Large intestine (tissue), 12 donors: ENCODE measurements at places on chromosomes 12 and 14. TPM values are rescaled to one million over a fixed set of nuclear protein-coding genes. Genes with fewer than 3 reads are reported as not detected.

Gene SETD3
- polyA plus RNA-seq: 56.9 TPM

Gene IPO8
- 37.3 TPM for polyA plus RNA-seq

Gene CPNE6
- 0.31 TPM for polyA plus RNA-seq

Gene GLIPR1L2
- 1.3 TPM for polyA plus RNA-seq

Gene TDP1
- polyA plus RNA-seq: 17.2 TPM

Gene GLT8D2
- polyA plus RNA-seq: 15.2 TPM

Gene ADCK1
- 8.5 TPM for polyA plus RNA-seq

Gene FAIM2
- polyA plus RNA-seq: 8.9 TPM

Gene SCNN1A
- 25.7 TPM for polyA plus RNA-seq

Gene IL23A
- 0.75 TPM for polyA plus RNA-seq

DNA sequence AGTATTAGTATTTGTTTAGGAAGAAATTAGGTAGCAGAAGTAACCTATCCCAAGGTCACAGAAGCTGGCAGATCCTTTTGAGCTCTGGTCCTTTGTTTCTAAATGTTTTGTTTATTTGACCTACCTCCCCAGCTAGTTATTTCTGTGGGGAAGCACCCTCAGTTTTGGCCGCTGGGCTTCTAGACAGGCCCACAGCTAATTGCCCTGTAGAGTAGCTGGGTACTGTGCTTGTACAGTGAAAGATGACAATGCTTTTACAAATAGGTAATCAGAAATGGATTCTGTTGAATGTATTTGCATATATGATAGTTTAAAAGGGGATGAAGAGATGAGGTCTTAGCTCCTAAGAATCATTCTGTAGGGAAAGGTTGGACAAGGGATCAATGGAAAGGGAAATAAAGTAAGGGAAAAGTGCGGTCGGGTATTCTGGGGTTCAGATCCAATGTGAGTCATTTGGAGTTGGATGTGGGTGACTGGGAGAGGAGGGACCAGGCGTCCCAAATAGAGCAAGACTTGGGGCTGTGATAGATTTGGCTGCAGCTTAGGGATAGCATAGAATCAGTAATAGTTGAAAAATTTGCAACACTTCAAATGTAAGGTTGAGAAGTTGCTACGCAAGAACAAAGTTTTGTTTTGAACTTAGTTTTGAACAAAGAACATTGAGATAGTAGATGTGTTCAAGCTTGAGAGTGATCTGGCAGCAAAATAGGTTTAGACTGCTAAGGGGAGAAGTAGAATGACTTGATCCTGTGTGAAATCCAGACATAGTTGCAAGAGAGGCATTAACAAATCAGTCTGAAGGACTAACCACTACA is 3.6 kb downstream of the NUDT4 start:
- H3K4me1 ChIP-seq: peaks cover 11% of the 10 kb centered on the region
- H3K4me3 ChIP-seq: peak overlapping the region; percentile 75
- no peaks in the 10 kb centered on the region for H3K36me3 ChIP-seq
- peak overlapping the region; percentile 97 for H3K27ac ChIP-seq

GRCh38 chr14:52868911-52869618 is 77.7 kb upstream of the GNPNAT1 start:
- H3K27ac ChIP-seq: no peak overlapping the region
- H3K4me1 ChIP-seq: no peaks in the 10 kb centered on the region
- peaks cover 22% of the 10 kb centered on the region for H3K36me3 ChIP-seq
- H3K4me3 ChIP-seq: no peak overlapping the region
- DNase-seq: no peak

DNA sequence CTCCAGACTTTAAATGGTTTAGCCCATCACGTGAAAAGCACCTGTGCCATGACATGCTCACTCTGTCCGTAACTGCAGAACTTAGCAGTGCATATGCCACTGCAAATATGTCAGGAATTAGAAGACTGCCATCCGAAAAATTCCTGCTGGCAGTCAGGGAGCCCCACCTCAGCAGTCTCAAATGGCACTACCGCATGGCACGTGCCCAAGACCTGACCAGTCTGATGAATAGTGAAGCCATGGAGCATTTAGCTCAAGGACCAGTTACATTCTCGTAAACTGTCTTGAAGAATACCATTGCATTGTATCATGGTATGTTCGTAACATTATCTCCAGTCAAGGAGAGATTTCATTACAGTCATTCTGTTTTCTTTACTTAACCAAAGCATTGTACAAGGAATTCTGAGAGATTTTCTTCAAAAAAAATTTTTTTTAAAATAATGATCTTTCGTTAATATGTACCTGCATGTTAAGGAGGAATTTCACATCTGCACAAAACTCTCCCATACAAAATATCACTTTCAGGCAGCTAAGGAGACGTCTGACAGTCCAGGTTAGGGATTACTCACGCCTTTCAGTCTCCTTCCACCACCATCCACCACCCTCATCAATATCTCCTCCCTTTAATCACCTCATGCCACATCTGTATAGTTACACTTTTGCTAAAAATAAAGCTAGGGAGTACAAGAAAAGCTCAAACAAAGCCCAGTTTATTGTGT is 138.5 kb downstream of the ANO2 start:
- H3K4me1 ChIP-seq: no peaks in the 10 kb centered on the region
- no peak overlapping the region for H3K4me3 ChIP-seq
- no peak for DNase-seq
- no peak overlapping the region for H3K27ac ChIP-seq
- peaks cover 26% of the 10 kb centered on the region for H3K27me3 ChIP-seq

DNA sequence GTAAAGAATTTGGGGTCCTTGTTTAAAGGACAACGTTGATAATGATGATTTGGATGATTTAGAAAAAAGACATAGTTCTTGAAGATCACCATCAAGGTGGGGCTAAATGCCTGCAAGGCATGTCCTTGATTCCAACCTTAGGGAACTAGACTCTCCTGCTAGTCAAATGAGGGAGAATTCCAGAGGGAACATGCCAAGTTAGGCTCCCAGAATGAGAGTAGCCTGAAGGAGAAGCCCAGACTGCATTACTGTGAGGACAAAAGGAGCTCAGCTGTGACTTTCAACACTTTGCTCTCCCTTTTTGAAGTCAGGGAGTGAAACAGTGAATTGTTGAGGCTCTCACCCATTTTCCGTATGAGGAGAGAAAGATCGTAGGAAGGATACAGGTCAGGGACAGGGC is 95.2 kb upstream of the TBX3 start:
- no peaks in the 10 kb centered on the region for H3K4me1 ChIP-seq
- DNase-seq: no peak
- no peak overlapping the region for H3K27ac ChIP-seq

DNA sequence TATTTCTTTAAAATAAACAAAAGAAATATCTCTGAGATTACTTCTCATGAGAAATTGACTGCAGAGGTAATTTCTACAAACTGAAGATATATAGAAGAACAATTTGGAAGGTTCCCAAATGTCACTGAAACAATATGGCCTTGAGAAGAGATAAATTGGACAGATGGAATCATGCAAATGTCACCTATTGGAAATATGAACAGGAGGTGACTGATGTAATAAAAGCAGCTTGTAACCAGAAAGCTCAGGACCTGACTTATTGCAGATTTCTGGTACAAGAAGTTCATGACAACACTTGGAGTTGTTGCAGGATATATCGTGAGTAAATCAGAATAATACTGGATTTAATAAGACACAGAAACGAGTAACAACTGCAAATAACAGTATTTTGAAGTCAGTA is 93.3 kb upstream of the TRHDE start:
- no peaks in the 10 kb centered on the region for H3K4me1 ChIP-seq
- DNase-seq: no peak
- no peak overlapping the region for H3K4me3 ChIP-seq
- no peaks in the 10 kb centered on the region for H3K36me3 ChIP-seq
- H3K27ac ChIP-seq: no peak overlapping the region
- no peaks in the 10 kb centered on the region for H3K27me3 ChIP-seq

- H3K27ac ChIP-seq: peak overlapping the region; percentile 90
- no peaks in the 10 kb centered on the region for H3K27me3 ChIP-seq
- H3K4me3 ChIP-seq: peak overlapping the region; percentile 8
- H3K36me3 ChIP-seq: no peaks in the 10 kb centered on the region
- peak; percentile 87 for DNase-seq
These were observed 99.4 kb downstream of the EPS8 start for GRCh38 chr12:15689751-15690191.

DNA sequence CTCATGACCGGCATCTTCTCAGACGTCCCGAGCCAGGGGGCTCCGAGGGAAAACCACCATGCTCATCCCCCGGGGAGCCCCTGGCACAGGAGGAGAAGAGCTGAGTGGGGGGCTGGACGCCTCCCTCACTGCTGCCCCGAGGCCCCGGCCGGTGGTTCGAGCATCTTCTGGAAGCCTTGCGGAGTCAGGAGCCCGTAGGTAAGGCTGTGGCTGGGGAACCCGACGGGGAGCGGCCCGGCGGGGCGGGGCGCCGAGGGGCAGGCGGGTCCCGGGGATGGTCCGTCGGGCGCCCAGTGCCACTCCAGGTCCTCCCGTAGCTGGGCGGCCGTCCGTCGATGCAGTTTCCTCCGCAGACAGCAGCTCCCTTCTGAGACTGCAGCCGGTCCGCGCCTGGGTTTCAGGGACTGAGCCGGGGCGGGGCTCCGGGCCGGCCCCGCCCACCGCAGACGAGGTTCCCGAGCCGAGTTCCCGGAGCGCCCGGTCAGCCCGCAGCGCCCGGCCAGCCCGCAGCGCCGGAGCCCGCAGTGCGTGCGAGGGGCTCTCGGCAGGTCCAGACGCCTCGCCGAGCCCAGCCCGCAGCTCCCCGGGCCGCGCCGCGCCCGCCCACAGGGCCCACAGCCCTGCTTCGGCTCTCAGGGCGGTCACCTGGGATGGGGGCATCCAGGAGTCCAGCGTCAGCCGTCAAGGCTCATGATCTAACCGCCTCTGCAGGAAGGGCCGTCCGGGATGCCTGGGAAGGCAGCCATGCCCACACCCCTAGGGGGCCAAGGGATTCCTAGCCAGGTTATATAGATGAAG is at the start of gene PGF:
Gene PGF, minus strand, starts transcription at position 369 of the 798 bp plus-strand sequence. Its CDS starts 355 bp downstream, at position 14.
- no peaks in the 10 kb centered on the region for H3K36me3 ChIP-seq
- H3K4me1 ChIP-seq: peaks cover 51% of the 10 kb centered on the region
- peak within 1 kb of the TSS; percentile 49 for H3K4me3 ChIP-seq
- peak; percentile 74 for DNase-seq

DNA sequence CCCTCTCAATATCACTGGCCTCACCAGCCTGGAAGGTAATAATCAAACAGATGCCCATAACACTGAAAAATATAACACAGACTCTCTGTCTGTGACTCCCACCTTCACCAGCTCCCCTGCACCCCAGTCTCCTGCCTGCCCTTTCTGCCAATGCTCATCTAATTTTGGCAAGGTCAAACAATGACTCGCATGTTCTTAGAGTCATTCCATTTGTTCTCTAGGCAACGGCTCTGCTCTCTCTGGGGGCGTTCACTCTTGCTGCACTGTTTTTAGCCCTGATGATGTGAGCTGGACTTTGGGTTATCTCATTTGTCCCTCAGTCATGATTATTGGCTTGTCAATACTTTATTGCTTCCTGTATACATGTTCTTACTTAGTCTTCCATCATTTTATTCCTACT is 691.8 kb downstream of the FLRT2 start:
- no peaks in the 10 kb centered on the region for H3K27me3 ChIP-seq
- H3K4me3 ChIP-seq: no peak overlapping the region
- H3K4me1 ChIP-seq: no peaks in the 10 kb centered on the region
- no peak overlapping the region for H3K27ac ChIP-seq

DNA sequence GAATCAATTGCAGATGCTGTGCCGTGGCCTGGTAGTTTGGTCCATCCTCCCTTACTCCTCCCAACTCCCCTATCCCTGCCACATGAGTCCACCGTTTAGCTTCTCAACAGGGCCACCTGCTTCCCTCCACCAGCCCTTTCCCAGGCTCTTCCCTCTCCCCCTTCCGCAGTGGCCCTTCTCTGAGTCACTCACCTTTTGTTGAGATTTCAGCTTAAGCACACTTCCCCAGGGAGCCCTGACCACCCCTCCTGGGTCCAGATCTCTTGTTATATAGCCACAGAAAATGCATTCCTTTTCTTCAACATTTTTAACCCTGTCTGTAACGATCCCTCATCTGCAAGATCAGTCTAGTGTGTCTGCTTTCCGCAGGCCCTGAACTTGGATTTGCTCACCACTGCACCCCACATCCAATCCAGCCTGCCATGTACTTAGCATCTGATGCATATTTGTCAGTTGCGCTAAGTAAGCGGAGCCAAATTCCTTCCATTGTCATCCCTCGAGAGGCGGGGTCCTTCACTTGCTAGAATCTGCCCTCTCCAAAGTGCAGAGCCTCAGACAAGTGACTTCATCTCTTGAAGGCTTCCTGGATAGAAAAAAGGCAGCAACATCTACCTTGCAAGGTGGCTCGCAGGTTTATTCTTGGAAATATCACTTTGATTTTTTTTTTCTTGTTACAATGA is 41.1 kb downstream of the TMEM63C start:
- H3K36me3 ChIP-seq: no peaks in the 10 kb centered on the region

DNA sequence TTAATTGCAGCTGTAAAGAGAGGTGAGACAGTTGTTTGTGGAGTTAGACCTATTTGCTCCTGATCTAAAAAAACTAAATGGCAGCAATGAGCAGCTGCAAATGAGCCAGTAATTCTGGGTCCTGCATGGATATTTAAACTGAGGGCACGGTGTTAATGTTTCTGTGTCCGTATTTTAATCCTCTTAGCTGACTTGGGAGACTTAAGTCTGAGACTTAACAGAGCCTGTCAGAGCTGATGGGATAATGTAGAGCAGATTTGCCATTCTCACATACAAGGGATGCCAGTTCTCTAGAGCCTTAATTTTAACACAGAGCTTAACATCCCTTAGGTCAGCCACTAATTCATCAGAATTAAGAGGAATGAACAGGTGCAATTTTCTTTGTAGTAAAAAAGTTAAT is 178.6 kb upstream of the PDE3A start:
- no peak overlapping the region for H3K4me3 ChIP-seq
- peaks cover 19% of the 10 kb centered on the region for H3K4me1 ChIP-seq
- no peaks in the 10 kb centered on the region for H3K27me3 ChIP-seq
- no peaks in the 10 kb centered on the region for H3K36me3 ChIP-seq
- H3K27ac ChIP-seq: no peak overlapping the region

- DNase-seq: no peak
- H3K27me3 ChIP-seq: no peaks in the 10 kb centered on the region
- no peaks in the 10 kb centered on the region for H3K4me1 ChIP-seq
- no peaks in the 10 kb centered on the region for H3K36me3 ChIP-seq
- no peak overlapping the region for H3K27ac ChIP-seq
These were observed 151.8 kb upstream of the GARIN6 start for GRCh38 chr12:99495799-99496198.

DNA sequence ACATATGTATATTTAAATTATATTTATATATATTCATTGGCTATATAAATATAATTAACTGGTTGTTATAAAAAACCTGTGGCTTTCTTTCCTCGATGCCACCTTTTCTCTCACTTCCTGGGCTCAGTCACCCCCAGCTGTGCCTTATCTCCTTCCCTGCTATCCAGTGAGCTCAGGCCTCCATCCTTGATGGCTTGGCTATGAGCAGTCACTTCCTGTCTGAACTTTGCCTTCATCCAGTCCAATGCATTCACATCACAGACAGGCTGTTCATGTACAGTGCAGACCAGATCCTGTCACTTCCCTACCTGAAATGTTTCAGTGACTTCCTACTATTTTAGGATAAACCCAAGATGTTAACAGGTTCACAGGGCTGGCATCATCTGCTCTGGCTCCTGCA is 115.3 kb upstream of the PRB2 start:
- H3K27me3 ChIP-seq: no peaks in the 10 kb centered on the region
- H3K27ac ChIP-seq: no peak overlapping the region
- no peak overlapping the region for H3K4me3 ChIP-seq
- H3K4me1 ChIP-seq: no peaks in the 10 kb centered on the region
- DNase-seq: no peak
